ENCODE measurements at places on chromosomes 4 and X.

GRCh38 chrX:6813836-6814370, 279.0 kb upstream of the VCX3A start:
- no peak for DNase-seq

GRCh38 chrX:72306085-72306801, 529 bp upstream of the CITED1 start:
- no peak for DNase-seq

DNA sequence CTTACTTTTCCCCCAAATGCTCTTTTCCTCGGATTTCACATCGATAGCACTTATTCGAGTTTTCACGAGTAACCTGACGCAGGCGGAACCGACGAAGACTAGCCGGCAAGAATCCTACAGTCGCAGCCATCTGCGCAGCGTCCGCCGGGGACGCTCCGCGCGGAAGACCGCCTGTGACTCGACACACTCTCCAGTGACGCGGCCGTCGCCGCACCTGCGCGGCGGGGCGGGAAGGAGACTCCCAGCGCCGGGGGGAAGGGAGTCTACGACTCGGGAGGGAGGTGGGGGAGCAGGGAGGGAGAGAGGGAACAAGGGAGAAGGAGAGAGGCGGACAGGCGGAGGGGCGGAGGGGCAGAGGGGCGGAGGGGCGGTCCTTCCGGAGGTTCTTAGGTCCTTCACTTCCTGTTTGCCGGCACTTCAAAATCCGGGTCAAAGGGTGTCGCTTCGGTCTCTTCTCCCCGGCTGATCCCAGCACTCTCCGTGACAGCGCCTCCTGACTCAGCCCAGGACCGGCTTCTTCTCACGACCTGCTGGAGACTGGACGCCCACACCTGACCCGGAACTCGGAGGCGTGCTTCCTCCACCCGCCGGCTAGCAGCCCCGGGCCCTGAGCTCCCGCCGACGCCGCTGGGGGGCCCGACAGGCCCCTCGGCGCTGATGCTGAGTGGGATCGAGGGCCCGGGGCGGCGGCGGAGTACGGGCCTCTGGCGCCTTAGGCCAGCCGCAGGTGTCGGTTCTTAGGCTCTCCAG, at the start of gene USP38:
USP38 (plus strand) TSS at position 415 of the 750 bp plus-strand sequence. CDS start 534 bp downstream, outside the sequence.
- peak; percentile 89 for DNase-seq

DNA sequence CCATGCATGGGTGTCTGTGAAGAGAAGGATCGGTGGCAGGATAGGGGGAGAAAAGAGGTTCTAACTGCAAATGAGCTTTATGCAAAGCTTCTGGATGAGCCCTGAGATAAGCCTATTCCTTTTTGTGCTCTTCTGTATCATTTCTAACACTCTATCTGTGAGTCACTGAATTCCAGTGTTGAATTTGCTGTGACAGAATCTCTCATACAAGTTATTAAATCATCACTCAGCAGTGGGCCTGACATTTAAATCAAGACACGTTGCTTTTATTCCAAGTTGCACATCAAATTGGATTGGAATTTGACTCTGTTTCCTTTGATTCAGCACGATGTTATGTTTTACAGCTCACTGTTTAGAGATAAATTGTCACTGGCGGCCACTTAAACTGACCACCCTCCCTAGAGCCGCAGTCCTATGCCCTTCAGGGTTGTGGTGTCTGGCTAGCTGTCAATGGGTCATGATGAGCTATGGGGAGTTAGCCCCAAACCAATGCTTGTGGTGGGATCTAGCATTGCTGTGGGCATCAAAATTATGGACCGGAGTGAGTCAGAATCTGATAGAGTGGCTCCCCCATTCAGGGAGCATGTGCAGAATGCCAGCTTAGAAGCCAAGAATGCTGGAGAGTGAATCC, 42.7 kb downstream of the LHFPL1 start:
- DNase-seq, result no peak

- no peak for DNase-seq
These were observed 911.2 kb downstream of the FSTL5 start for GRCh38 chr4:161252520-161253141.

DNA sequence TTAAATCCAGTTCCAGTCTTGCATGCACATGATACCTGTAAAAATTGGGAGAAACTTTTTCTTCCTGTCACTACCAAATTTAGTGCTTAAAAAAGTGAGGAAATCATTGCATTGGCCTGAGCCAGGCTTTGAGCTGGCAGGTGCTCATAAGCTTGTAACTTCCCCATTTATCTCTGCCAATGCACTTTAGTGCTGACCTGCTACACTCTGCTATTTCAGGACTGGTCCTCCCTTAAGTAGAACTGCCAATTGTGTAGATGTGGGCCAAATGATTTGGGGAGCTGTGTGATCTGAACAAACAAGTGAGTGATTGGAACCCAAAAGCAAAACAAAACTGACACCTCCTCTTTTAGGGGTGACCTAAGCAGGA, 51.8 kb downstream of the ZNF827 start:
- no peak for DNase-seq

DNA sequence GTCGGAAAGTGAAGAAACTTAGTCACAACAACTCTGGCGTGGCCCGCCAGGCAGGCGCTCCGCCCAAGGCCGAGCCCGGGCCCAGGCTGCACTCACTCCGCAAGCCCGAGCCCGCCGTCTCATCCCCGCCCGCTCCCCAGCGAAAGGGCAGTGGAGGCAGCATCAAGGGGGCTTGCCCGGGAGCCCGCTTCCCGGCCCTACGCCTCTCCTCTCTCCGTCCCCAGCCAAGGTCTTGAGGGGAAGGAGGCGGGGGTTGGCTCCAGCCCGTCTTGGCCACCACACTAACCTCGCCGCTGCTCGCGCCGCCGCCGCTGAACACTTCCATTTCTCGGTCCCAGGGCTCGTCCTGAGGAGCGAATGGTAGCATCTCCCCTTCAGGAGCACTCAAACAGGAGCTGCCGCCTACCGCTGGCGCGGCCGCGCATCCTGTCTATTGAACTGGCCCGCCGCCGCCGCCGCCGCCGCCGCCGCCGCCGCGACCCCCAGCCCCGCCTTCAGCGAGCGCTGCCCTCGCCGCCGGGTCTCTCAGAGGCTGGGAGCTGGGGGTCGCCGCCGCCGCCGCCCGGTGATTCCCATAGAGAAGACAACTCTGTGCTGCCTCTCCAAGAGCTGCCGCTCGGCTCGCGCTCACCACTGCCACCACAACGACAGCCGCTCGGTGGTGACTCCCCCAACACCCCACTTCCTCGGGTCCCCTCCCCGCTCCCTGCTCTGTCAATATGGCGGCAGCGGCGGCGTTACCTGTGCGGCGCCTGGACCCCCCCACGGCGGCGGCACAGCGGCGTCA, at the start of gene RPS6KA6:
RPS6KA6 (minus strand) TSS at position 667 of the 787 bp plus-strand sequence; CDS start at position 367, 300 bp downstream.
- DNase-seq, result no peak

DNA sequence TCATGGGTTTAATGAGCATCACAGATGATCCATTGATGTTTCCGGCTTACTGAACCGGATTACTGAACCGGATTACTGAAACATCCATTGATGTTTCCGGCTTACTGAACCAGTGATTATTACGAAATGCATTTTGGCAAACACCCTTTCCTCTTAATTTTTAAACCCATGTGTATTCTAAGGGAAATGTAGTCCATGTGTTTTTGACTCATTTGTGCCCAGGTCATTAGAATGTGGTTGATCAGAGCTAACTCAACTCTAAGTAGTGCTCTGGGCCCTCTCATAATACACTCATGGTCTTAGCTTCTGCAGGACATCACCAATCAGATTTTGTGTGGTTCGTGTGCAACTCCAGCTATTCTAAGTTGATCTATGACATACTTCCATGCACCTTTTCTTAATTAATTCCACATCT, 141.6 kb downstream of the SPATA18 start:
- no peak for DNase-seq

- no peak for DNase-seq
These were observed 37.9 kb upstream of the OTUD4 start for GRCh38 chr4:145218251-145218650.

GRCh38 chrX:45850775-45851433, 650.2 kb upstream of the DIPK2B start:
- DNase-seq, result no peak

DNA sequence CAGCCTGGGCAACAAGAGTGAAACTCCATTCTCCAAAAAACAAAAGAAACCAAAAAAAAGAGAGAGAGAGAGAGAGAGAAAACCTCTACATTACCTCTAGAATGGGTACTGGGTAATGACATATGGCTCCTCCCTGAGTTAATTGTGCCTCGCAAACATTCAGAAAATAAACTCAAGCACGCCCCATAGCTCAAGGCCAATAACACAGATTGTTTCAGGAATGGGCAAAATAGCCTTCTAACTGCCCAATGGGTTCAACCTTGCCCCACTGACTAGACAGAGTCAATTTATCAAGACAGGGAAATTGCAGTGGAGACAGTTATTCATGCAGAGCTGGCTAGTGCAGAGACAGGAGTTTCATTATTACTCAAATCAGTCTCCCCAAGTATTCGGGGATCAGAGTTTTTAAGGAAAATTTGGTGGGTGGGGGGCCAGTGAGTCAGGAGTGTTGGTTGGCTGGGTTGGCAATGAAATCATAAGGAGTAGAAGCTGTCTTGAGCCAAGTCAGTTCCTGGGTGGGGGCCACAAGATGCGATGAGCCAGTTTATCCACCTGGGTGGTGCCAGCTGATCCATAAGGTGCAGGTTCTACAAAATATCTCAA, 25.1 kb downstream of the NIPAL1 start:
- no peak for DNase-seq

DNA sequence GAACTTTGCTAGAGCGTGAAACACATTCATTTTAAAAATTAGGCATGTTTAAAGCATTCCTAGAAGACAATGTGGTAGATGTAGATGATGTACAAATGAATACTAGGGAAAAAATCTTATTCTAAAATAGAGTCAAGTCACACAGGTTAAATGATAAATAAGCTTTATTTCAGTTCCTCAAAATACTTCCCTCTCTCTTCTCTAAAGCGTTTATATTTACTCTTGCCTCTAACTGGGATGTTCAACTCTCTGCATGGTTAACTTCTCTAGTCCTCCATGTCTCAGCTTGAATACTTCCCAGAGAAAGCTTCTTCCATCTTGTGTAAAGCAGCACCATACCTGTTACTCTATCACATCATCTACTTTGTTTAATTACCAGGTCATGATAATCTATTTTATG, 30.9 kb upstream of the GLRA3 start:
- no peak for DNase-seq

- no peak for DNase-seq
These were observed 22.4 kb upstream of the SOD3 start for GRCh38 chr4:24772952-24773351.

GRCh38 chrX:132712350-132712749, 223.5 kb upstream of the MBNL3 start:
- no peak for DNase-seq

DNA sequence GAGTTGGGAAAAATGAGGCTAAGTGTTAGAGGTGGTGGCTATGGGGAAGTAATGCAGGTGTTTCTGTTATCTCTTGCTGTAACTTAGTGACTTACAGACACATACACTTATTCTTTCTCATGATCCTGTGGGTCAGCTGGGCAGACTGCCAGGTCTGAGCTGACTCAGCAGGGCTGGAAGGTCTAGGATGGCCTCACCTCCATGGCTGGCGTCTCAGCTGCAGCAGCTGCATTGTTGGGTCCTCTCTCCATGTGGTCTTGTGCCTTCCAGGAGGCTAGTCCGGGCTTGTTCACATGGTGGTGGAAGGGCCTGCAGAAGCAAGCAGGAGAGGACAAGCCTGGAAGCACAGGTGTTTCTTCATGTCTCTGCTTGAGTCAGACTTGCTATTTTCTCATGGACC, 172.7 kb downstream of the NHS start:
- no peak for DNase-seq

GRCh38 chrX:31258166-31258565, 186.3 kb upstream of the FTHL17 start:
- no peak for DNase-seq

DNA sequence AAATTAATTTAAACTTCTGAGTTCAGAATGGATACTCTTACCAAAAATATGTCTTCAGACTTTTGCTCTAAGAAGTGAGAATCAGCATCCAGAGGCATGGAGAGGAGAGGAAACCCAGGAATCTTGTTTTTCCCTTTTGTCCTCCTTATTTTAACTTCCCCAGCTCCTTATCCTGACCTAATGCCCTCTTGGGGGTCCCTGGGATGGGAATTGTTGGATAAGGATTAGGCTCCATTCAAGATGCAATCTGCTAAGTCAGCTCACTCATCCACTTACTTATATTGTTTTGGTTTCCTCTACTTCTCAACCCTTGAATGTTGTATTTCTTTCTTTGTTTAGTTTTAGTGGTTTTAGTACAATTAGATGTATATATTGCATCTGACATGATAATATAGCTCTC, 208.4 kb upstream of the PCDH7 start:
- no peak for DNase-seq

- DNase-seq, result peak; percentile 14
These were observed 40.9 kb downstream of the HMX1 start for GRCh38 chr4:8830611-8831200.

GRCh38 chr4:105895583-105896460, 551 bp downstream of the NPNT start:
- no peak for DNase-seq

DNA sequence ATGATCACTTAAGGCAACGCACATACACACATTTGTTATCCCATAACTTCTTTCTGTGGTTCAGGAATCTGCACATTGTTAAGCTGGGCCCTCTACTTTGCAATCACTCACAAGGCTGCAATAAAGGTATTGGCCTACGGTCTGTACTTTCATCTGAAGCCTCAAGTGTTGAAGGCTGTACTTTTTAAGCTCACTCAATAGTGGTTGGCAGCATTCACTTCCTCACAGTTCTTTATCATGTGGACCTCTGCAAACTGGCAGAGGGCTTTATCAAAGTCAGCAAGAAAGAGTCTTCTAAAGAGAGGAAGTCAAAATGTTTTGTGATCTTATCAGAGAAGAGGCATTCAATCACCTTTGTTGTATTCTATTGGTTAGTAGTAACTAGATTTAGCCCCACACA, 301.4 kb upstream of the EPHA5 start:
- DNase-seq, result no peak

GRCh38 chr4:83389037-83389720, 54.5 kb upstream of the HPSE start:
- DNase-seq, result no peak

GRCh38 chrX:1167466-1167865, 45.0 kb downstream of the CRLF2 start:
- DNase-seq, result no peak

DNA sequence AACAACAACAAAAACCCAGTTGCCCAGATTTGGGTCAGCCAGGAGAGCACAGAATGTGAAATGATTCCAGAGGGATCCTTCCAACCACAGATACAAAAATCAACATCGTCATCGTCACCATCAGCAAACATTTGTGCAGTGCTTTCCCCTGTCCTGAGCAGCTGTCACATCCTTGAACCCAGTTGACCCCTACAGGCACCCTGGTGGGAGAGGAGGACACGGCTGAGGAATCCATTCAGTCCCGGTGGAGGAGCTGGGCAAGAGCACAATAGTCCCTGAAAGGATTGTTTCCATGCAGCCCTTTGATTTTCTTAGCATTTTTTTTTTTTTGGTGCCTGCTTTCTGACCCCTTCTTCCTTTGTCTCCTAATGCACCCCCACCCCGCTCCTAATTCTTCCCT, 37.1 kb upstream of the STX18 start:
- DNase-seq, result no peak
